ENCODE measurements at places on chromosomes 5 and 9.
A peak's percentile ranks its signal among the peaks of the same experiment; 100 is the strongest.

- no peak for DNase-seq
Measured at GRCh38 chr9:126565336-126566128, 48.2 kb upstream of the LMX1B start.

GRCh38 chr9:75964427-75964826 is 74.0 kb downstream of the PCSK5 start:
- DNase-seq = no peak

- peak; percentile 0 for DNase-seq
Measured at GRCh38 chr9:3848445-3849114, 322.8 kb upstream of the RFX3 start.

DNA sequence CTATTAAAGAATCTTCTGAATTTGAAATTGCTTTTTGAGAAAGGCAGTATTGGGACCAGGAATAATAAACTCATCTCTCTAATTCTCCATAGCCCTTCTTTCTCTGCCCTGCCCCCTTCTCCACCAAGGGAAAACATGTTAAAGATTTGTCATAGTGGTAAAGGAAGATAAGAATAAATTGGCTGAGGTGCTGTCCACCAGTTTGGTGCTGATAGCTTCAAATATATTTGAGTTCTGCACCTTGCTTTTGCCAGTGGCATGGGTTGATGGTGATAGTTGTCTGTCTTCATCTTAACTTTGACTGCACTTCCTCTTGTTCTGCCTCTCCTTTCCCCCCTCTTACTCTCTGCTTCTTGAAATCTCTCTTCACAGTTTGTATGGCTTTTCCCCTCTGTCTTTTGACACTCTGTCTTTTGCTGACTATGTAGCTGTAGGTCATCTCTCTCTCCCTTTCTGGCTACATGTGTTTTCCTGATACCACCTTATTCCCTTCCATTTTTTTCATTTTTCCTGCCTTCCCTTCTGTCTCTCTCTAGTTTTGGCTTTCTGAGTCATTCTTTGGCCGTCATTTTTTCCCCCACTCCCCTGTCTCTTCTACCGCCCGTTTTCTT is 56.6 kb downstream of the NDUFS4 start:
- DNase-seq = no peak

- DNase-seq = no peak
Measured at GRCh38 chr5:143217065-143217803, 186.3 kb downstream of the NR3C1 start.

GRCh38 chr9:12494411-12494810 is 198.8 kb upstream of the TYRP1 start:
- peak; percentile 81 for DNase-seq

GRCh38 chr5:125660231-125660895 is 762.8 kb upstream of the GRAMD2B start:
- DNase-seq = no peak

- no peak for DNase-seq
Measured at GRCh38 chr9:18185196-18185595, 288.8 kb upstream of the ADAMTSL1 start.

DNA sequence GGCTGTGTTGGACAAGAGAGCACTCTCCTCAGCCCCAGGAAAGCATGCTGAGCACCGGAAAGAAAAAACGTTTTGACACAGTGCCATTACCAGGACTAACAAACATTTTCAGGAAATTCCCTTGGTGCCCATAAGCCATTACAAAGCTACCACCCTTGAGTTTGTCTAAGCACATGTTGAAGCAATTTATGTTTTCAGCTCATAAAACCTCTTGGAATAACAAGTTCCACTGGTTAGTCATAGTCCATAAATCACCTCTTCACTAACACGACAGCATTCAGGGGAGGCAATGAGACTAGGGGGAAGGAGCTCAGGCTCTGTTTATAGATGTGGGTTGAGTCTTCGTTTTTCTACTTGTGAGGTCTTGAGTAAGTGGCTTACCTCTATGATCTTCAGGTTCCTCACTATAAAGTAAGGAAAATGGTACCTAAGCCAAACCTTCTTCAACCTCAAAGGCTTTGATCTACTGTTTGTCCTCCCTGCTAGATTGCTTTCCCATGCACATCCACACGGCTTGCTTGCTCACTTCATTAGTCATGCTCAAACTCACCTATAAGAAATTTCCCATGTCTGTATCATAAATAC is 65.4 kb downstream of the DRD1 start:
- no peak for DNase-seq

GRCh38 chr5:95878417-95879323 is 56.1 kb upstream of the GLRX start:
- no peak for DNase-seq

GRCh38 chr5:137760294-137760693 is 6.1 kb upstream of the HNRNPA0 start:
- DNase-seq = no peak

- no peak for DNase-seq
Measured at GRCh38 chr5:145941096-145941447, 4.7 kb downstream of the SH3RF2 start.

- no peak for DNase-seq
Measured at GRCh38 chr9:121638399-121638798, 13.0 kb upstream of the DAB2IP start.

- peak; percentile 16 for DNase-seq
Measured at GRCh38 chr9:94181408-94182181, 77.5 kb upstream of the ZNF169 start.

DNA sequence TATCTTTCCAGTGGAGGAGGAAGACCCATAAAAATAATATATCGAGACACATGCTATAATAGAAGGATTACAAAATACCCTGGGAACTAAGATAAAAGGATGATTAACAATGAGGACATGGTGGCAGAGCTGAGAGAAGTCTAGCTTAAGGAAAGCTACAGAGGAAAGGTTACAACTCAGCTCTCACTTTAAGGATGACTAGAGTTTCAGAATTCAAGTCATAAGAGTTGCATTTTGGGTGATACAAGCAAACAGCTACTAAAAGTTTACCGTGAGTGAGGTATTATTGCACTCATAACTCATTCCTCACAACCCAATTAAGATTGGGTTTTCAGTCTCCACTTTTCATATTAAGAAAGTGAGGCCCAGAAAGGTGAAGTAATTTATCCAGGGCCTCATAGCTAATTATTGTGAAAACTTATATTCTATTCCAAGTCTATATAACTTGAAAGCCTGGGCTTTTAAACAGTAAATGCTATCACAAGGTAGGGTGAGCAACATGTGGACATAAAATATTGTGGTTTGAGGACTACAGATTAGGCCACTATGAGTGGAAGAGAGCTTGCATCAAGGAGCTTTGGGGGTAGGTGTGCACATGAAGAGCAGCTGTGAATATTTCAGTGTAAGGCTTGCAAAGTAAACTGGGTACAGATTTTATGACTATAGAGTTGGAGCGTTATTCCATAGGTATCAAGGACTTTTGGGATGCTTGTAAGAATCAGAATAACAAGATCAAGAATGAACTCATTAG is 28.0 kb downstream of the JAKMIP2 start:
- no peak for DNase-seq

DNA sequence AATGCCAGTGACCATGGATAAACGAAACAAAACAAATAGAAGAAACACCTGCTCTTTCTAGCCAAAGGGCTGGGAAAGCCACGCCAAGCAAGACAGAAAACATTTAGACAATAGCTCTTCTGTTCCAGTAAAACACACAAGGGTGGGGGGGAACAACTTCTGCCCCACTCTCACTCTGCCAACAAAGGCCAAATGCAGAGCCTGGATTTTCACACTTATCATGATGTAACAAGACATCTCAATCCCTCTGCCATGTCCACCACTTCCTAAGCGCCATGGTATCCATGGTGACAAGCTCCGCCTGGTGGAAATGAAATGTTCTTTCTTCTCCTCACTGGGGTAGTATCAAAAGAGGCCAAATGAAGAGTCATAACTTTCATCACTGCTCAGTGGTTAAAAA is 60.6 kb downstream of the DRD1 start:
- no peak for DNase-seq

DNA sequence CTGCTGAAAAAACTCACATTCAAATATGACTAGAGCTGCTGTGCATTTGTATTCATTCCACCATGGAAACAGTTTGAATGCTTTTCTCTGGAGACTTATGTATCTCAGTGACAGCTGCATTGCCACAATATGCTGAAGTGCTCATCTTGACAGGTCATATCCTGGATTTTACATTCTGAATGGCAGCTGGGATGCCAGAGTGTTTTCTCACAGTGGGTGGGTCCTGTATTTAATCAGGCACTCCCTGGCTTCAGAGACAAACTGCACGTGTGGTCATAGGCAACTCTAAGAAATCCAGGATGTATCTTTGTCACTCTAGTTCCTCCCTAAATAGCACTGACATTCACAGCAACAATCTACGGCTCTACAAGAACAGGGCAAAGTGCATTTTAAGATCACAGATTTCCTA is 75.6 kb downstream of the ST8SIA4 start:
- no peak for DNase-seq

- no peak for DNase-seq
Measured at GRCh38 chr5:83015676-83016075, 61.5 kb downstream of the TMEM167A start.

GRCh38 chr9:87595610-87596009 is 97.9 kb downstream of the DAPK1 start:
- DNase-seq = no peak

DNA sequence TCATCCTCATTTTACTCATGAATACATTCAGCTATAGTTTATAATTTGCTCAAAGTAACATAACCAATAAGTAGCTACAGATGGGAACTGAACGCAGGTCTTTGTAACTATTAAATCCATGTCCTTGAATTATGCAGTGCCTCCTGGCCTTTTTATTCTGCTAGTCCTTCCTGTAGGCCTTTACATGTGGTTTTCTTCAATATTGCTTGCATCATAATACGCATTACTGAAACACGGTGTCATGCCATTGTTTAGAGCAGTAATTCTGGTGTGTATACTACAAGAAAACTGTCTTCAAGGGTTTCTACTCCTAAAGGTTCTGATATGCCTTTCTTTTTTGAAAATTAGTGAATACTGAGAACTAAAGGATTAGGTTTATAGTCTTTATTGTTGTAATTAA is 20.7 kb downstream of the CWC27 start:
- no peak for DNase-seq

DNA sequence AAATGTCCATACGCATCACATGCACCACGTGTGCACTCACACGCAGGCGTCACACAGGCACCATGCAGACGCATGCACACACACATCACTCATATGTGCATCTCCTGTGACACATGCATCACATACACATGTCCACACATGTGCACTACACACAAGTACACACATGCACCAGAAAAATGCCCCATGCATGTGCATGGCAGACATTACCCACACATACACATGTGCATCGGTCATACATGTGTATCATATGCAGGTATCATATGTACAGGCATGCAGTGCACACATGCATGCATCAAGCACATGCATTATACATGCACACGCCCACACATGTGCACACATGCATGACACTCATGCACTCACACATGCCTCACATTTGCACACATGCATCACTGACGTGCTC is 26.1 kb downstream of the ADAMTS2 start:
- DNase-seq = no peak

DNA sequence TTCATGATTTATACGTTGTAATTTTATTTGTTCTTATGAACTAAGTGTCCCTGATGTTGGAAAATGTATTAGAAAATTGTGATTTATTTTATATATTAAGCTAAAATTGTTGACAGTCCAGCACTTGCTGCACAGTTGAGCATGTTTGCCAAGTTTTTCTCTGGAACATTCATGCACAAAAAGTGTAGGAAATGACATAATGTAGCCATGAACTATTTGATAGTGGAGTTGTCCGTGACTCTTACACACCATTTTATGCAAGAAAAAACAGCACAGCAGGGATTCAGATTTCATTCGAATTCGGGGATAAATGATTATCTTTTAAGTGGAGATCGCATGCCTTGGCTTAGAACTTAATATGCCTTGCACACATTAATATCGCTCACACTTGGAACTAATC is 708.6 kb upstream of the WWC1 start:
- no peak for DNase-seq

DNA sequence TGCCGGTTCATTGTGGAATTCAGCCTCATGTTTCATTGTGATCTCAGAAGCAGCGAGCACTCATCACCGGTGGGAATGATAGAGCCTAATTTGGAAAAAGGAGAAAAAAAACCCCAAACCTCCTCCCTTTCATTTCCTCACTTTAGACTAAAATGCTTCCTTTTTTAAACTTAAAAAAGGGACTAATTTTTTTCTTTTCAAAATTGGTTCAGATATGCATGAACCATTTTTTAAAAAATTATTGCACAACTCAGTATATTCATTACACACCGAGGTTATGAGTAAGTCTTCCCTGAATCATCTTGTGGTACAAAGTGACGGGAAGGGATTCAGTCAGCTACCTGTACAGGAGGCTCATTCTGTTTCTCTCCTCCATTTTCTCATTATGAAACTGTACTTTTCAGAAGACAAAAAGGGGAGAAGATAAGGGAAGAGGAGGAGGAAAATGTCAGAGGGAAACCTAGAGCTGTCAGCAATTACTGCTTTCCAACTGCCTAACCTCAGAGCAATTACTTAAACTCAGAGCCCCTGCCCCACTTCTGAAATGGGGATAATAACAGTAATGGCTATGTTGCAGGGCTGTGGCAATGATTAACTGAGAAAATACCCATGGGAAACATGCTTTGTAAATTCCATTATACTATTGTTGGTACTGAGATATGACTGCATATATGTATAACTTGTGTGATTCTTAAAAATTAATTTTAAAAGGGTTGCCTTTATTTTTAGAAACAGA is 24.0 kb downstream of the GALNT10 start:
- DNase-seq = no peak

Measured in SK-N-DZ (cell line).